ENCODE measurements at places on chromosomes 2 and 18.

DNA sequence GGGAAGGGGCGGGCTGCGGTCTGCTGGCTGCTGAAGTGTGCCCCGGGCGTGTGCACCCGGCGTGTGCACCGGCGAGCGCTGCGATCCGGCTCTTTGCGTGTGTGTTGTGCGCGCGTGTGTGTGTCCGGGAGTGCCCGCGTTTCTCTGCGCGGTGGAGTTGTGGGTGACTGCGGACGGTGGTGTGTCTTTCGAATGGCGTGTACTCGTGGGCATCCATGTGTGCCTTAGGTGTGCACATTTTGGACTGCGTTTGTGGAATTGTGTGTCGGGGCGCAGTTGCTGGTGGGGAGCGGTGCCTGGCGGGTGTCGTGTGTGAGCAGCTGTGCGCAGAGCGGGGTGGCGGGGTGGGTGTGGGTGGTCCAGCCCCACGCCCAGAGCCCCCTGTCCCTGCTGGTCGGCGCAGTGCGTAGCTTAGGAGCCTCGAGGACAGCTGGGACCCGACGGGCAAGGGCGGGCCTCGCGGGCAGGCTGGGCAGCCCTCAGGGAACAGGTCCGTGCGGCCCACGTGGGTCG is 533 bp downstream of the HPCAL1 start:
- DNase-seq = no peak

DNA sequence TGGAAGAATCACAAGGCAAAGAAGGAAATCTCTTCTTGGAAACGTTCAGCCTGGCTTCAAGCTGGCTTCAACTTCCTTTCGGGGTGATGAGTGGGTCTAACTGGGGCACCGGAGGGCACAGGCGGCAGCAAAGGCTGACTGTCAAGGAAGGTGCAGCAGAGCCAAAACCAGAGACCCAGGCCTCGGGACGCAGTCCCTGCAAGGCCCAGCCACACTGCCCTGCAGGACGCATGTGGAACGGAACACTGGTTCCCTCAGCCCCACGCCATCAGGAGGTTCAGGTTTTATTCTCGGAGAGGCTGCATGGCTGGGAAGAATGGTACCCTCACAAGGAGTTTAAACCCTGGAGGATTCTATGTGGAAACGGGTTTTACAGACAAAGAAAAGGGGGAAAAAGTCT is 165.5 kb downstream of the HDAC4 start:
- no peak for DNase-seq

- no peak for DNase-seq
Measured at GRCh38 chr2:171409436-171409971, 24.3 kb downstream of the METTL8 start.

DNA sequence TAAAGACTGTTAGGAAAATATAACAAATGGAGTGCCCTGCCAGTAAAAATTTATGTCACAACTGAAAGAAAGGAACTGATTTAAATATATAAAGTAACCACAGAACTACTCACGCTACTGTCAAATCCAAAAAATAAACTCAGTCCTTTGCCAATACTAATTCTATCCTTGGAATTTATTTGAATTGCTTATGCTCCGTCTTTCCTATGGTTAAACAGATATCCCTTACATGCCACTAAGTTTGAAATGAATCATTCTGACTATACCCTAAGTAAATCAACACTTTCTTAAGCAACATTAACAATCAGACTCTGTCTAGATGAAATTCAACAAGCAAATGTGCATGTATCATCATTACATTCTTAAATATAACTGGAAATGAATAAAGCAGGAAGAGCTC is 9.8 kb downstream of the HNRNPLL start:
- DNase-seq = no peak

DNA sequence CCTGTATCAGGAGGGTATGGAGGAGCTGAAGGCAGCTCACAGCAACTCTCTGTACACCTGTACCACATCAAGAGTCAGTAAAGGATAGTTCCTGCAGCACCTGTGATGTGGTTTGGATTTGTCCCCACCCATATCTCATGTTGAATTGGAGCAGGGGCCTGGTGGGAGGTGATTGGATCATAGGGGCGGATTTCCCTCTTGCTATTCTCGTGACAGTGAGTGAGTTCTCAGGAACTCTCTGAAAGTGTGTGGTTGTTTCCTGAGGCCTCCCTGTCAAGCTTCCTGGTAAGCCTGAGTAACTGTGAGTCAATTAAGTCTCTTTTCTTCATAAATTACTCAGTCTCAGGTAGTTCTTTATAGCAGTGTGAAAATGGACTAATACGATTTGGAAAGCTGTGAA is 28.9 kb downstream of the OSBPL1A start:
- DNase-seq = no peak

GRCh38 chr2:218992703-218993344 is 398 bp downstream of the CRYBA2 start:
- DNase-seq = no peak
